ENCODE measurements at places on chromosomes 13 and 19.

DNA sequence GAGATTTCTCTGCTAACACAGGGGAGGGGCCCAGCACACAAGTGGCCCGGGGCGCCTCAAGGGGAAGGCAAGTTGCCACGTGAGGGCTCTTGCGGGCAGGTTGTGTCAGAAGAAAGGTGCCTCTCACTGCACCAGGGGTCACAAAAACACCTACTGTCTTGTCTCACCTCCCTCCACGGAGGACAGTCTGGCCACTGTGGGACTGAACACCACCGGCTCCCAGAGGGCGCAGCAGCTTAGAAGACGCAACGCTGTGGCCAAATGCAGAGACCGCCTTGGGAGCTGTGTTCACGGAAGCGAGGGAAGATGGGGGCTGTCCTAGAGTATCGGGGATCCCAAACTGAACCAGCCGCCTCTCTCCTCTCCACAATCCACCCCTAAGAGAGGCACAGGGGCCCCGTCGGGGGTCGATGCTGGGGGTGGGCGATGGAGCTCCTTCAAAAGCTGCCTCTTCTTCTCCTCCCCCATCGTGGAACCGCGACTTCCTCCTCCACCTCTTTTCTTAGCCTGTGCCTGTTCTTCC lies 177.5 kb downstream of the FOXO1 start:
- DNase-seq = no peak

DNA sequence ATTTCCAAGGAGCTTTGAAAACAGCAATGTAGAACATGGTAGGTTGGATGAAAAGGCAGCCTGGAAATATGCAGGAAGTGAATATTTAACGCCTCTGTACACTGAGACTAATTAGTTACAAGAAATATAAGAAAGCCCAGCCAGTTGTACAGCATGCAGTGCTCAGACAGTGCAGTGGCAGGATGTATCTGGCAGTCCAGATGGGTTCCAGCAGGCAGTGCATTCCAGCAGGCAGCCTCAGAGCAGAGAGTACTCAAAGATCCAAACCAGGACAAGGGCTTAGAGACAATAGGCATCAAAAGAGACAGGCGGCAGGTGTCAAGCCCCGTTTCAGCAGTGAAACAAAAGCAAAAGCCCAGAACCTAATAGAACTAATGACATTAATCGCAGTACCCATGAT lies 2776.3 kb downstream of the PCDH9 start:
- no peak for DNase-seq

DNA sequence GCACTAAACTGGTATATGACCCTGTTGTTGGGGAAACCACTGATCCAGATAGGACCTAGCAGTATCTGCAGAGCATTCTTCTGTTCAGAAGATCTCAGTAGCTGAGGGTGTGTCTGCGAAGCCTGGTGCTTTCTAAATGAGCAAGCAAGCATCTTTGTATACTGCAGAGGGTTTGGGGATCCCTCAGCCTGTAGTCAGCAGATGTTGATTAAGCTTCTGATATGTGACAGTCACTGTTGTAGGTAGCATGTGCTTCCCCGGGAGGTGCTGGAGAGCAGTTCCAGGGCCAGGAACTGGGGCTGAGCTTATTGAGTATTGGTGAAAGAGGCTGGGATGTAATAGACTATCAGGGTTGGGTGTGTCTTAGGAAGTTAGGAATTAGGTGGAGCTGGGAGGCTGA lies 1.5 kb downstream of the SCAF1 start:
- no peak for DNase-seq

GRCh38 chr19:7199613-7200533 lies 94.3 kb downstream of the INSR start:
- no peak for DNase-seq
